Ecto neural progenitor cell (in vitro differentiated cells): ENCODE measurements at places on chromosomes 5 and 9.

GRCh38 chr9:11039006-11039405 lies 426.2 kb upstream of the PTPRD start:
- DNase-seq, result no peak

DNA sequence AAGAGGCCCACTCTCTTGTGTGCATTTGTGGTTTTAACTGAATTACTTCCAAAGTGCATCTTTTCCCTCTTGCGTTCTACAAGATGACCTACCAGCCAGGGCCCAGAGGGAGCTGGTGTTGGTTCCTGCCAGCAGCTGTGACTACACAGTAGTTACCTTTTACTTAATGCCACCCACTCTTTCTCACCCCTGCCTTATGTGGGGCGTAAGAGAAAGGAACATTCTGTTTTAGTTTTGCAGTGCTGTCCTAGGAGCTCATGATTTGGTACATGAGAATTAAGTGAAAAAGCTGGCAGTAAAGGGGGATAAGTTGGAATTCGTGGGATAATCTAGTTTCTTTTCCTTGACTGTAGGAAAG lies 45.4 kb downstream of the RCL1 start:
- no peak for DNase-seq

GRCh38 chr5:138989720-138990119 lies 114.6 kb upstream of the LRRTM2 start:
- DNase-seq, result no peak

GRCh38 chr9:91176426-91176825 lies 185.3 kb downstream of the AUH start:
- DNase-seq, result no peak

- DNase-seq, result no peak
These were observed 13.8 kb upstream of the ERGIC1 start for GRCh38 chr5:172820046-172820767.

DNA sequence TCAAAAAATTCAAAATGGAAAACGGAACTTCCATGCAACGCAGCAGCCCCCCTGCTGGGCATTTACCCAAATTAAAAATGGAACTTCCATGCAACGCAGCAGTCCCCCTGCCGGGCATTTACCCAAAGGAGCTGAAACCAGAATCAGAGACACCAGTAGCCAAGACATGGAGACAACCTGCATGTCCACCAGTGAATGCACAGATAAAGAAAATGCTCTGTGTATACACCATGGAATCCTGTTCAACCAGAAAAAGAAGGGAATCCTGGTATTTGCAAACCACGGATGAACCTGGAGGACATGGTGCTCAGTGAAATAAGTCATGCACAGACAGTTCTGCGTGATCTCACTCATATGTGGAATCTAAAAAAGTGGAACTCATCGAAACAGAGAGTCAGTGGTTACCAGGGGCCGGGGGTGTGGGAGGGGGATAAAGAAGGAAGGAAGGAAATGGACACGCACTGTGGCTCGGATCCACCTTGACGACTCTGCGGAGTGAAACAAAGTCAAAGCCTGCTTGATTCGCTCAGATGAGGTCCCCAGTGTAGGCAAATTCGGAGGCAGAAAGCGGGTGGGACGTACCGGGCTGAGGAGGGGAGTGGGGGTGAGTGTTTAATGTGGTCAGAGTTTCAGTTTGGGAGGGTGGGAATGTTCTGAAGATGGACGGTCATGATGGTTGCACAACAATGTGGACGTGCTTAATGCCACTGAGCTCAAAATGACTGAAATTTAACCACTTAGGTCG lies 40.2 kb upstream of the EXOC3 start:
- no peak for DNase-seq

- DNase-seq, result peak; percentile 78
These were observed at the start of gene SPACA9 for GRCh38 chr9:132878695-132879456. Gene SPACA9 (plus strand): TSS chr9:132878898. CDS start chr9:132883948, 5,050 bp downstream.

DNA sequence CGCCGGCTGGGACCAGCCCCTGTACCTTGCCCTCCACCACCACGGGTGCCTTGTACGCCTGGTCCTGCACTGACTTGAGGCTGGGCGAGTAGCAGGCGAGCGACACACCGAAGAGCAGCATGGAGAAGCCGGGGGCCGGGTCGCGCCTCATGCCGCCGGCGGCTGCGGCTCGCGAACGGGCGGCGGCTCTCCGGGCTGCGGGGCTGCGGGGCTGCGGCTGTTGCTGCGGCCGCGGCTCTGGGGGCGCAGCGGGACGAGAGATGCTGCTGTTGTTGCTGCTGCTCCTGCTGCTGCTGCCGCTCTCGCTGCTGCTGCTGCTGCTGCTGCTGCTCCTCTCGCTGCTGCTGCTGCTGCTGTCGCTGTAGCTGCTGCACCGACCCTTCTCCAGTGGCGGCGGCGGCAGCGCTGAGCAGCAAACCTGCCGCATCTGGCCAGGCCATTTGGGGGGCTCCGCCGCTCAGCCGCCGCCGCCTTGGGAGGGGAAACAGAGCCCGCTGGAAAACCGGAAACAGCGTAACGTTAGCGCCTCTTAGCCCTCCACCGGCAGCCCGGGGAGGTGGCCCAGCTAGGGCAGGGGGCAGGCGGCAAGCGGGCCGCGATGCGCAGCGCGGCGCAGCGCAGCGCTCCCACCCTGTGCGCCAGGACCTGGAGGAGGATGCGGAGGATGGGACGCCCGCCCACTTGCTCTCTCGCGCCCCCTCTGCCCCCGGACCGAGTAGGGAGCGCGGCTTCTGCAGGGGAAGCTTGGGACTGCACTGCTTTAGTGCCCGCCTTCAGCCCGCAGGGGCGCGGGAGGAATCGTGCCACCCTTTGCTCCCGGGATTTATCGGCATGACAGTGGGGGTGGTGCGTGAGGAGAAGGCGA lies at the start of gene NRG2:
NRG2 (minus strand) TSS at position 657 of the 865 bp plus-strand sequence.
- DNase-seq, result peak; percentile 89

GRCh38 chr5:125890511-125890931 lies 532.7 kb upstream of the GRAMD2B start:
- DNase-seq, result no peak

DNA sequence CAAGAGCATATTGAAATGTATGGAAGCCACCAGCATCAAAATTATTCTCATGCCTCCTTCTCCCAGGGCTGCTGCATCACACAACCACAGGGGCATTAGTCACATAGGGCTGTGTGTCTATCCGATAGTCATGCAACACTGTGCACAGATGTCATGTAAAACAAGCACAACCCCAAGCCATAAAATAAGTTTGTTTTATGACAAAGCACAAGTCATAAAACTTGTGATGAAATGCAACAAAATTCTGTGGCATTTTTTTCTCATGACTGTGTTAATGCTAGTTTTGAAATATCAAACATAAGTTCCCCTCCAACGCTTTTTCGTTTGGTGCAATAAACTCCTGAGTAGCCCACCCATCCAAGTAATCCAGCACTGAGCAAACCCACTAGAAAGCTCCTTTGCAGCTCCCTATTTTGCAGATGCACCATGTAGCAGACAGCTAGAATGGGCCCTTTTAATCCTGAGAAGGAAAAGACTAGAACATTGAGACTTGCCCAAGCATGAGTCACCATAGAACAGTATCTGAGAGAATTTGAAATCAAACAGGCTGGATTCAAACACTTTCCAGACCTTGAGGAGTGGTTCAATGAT lies 93.3 kb upstream of the ZNF366 start:
- DNase-seq, result no peak

DNA sequence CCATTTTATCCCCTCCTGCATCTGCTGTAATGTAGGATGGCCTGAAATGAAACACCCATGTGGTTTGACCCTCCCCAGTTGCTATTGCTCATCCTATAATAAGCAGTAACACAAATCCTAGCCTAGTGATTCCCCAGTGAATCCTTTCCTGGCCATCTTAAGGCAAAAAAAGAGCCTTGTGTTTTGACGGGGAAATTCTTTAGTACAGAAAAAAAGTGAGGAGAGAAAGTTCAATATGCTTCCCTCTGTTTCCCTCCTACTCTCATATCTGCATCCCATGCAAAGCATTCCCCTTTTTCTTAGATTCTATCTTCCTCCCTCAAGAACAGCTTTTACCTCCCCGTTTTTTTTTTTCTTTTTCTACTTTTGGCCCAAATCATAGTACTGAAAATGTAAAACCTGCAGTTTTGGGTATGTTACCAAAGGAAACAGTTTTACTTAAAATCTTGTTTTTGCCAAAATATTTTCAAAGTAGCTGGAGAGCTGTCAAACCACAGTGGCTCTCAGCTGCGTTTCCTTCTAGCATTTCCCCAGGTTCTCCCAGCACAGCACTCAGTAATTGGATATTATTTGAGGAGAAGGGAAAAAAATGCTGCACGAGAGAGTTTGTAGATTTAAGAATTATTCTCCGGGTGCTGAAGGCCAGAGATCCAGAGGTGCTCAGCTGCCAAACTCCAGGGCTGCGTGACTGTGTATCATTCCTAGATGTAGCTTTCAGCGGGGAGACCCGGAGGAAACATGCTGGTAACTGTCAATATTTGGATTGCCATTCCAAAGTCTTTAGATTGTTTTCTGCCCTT lies 321.4 kb downstream of the NPR3 start:
- no peak for DNase-seq

DNA sequence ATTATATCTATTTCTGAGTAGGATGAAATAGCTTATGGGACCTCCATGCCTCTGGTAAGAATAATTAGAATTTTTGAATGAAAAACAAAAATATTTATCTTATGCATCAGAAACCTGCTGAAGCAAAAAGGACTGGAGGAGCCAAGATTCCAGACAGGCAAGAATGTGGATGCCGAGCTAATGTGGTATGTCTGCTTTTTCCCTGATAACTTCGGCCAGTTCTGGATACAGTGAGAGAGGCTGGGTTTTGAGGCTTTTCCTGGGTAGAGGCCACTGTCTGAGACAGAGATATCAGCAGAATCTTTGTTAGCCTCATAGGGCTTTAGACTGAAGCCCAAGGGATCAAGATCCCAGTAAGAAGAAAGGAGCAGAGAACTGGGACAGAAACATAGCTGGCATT lies 5.2 kb upstream of the CTNND2 start:
- no peak for DNase-seq

- DNase-seq, result no peak
These were observed 216.4 kb downstream of the EPB41L4A start for GRCh38 chr5:112202694-112203093.
